ENCODE measurements at places on chromosomes 7 and 10. TPM values are rescaled to one million over a fixed set of nuclear protein-coding genes. Genes with fewer than 3 reads are reported as not detected.

SLC18A2 gene
- not detected for total RNA-seq

HABP2 gene
- not detected for total RNA-seq

FANK1 gene
- total RNA-seq: 2.6 TPM

GSTO2 gene
- 14.1 TPM for total RNA-seq

TBC1D12 gene
- total RNA-seq: 19.0 TPM

ENTPD1 gene
- 17.4 TPM for total RNA-seq

FXYD4 gene
- not detected for total RNA-seq

PRR15 gene
- total RNA-seq: 13.2 TPM

SPDYE8 gene
- total RNA-seq: not detected

TMEM176B gene
- total RNA-seq: 49.1 TPM

GALNT17 gene
- total RNA-seq: 3.3 TPM

PNLIP gene
- total RNA-seq: not detected

PNLIPRP3 gene
- 2.4 TPM for total RNA-seq

DNA2 gene
- 6.6 TPM for total RNA-seq

ZNF862 gene
- total RNA-seq: 27.8 TPM

- H3K27ac ChIP-seq: peak overlapping the region; percentile 67
- H3K4me3 ChIP-seq: no peak overlapping the region
Measured at GRCh38 chr10:112532189-112532588, 85.2 kb downstream of the VTI1A start.

- no peak overlapping the region for H3K4me3 ChIP-seq
- DNase-seq: no peak
- H3K36me3 ChIP-seq: no peaks in the 10 kb centered on the region
- H3K4me1 ChIP-seq: no peaks in the 10 kb centered on the region
- H3K27me3 ChIP-seq: no peaks in the 10 kb centered on the region
Measured at GRCh38 chr7:142353147-142354060, 95.5 kb upstream of the PRSS58 start.

GRCh38 chr10:49756031-49756430 is 6.1 kb downstream of the OGDHL start:
- H3K4me3 ChIP-seq: no peak overlapping the region
- H3K27me3 ChIP-seq: peaks cover 4% of the 10 kb centered on the region
- H3K4me1 ChIP-seq: no peaks in the 10 kb centered on the region
- no peaks in the 10 kb centered on the region for H3K36me3 ChIP-seq
- H3K27ac ChIP-seq: no peak overlapping the region
- DNase-seq: no peak

- no peaks in the 10 kb centered on the region for H3K4me1 ChIP-seq
- H3K4me3 ChIP-seq: no peak overlapping the region
- H3K36me3 ChIP-seq: no peaks in the 10 kb centered on the region
- DNase-seq: no peak
- no peak overlapping the region for H3K27ac ChIP-seq
Measured at GRCh38 chr10:13743101-13743693, 156.4 kb downstream of the PRPF18 start.

- DNase-seq: no peak
- H3K27me3 ChIP-seq: no peaks in the 10 kb centered on the region
- no peaks in the 10 kb centered on the region for H3K36me3 ChIP-seq
- H3K4me1 ChIP-seq: no peaks in the 10 kb centered on the region
- H3K4me3 ChIP-seq: no peak overlapping the region
Measured at GRCh38 chr7:24734306-24734705, 23.0 kb downstream of the GSDME start.

GRCh38 chr10:101777619-101778145 is 1.8 kb upstream of the FGF8 start:
- H3K27ac ChIP-seq: no peak overlapping the region
- DNase-seq: no peak

DNA sequence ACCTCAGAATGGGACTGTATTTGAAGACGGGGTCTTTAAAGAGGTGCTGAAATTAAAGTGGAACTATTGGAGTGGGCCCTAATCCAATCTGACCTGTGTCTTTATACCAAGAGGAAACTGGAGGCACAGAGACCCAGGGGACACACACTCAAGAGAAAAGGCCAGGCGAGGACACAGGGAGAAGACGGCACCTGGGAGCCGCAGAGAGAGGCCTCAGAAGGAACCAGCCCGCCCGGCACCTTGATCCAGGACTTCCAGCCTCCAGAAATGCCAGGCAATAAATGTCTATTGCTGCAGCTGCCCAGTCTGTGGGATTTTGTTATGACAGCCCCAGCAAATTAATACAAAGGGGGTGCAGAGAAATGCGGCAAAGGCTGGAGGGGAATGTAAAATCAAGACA is 10.5 kb downstream of the CARD11 start:
- no peaks in the 10 kb centered on the region for H3K27me3 ChIP-seq
- no peaks in the 10 kb centered on the region for H3K36me3 ChIP-seq
- DNase-seq: no peak
- no peaks in the 10 kb centered on the region for H3K4me1 ChIP-seq
- H3K27ac ChIP-seq: no peak overlapping the region

DNA sequence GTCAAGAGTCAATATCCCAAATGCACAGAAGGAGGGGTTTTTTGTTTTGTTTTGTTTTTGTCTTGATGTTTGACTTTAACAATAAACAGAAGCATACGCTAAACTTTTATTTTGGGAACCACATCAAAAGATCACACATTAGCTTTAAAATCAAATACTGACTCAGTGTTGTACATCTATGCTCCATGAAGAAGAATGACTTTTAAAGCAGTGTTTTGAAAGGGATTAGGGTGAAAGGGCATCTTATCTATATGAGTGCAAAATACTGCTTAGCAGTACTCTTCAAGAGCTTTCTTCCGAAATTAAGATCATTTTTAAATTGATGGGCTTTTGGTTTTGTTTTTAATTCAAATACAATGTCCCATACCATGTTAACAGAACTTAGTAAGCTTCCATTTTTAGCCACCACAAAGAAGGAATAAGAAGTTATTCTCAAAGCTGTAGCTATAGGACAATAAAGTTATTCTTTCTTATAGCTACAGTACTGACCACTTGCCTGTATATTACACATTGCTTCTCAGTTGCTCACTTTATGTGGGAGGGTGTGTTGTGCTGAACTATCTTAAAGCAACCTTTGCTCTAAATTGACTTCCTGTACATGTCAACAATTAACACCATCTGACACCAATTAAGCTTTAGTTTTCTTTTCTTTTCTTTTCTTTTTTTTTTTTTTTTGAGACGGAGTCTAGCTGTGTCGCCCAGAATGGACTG is 144.3 kb upstream of the KAT6B start:
- no peaks in the 10 kb centered on the region for H3K36me3 ChIP-seq
- no peaks in the 10 kb centered on the region for H3K4me1 ChIP-seq
- no peak overlapping the region for H3K27ac ChIP-seq
- no peak for DNase-seq

- no peak for DNase-seq
- no peak overlapping the region for H3K4me3 ChIP-seq
- no peak overlapping the region for H3K27ac ChIP-seq
- H3K27me3 ChIP-seq: no peaks in the 10 kb centered on the region
Measured at GRCh38 chr10:107631876-107632275, 467.4 kb upstream of the SORCS1 start.

GRCh38 chr7:115217373-115217772 is 295.5 kb downstream of the MDFIC start:
- no peak for DNase-seq
- no peaks in the 10 kb centered on the region for H3K36me3 ChIP-seq
- H3K4me1 ChIP-seq: no peaks in the 10 kb centered on the region
- H3K27me3 ChIP-seq: no peaks in the 10 kb centered on the region

GRCh38 chr10:91607646-91608403 is 25.0 kb downstream of the PPP1R3C start:
- H3K27ac ChIP-seq: peak overlapping the region; percentile 76
- DNase-seq: no peak
- H3K4me3 ChIP-seq: no peak overlapping the region
- no peaks in the 10 kb centered on the region for H3K36me3 ChIP-seq

DNA sequence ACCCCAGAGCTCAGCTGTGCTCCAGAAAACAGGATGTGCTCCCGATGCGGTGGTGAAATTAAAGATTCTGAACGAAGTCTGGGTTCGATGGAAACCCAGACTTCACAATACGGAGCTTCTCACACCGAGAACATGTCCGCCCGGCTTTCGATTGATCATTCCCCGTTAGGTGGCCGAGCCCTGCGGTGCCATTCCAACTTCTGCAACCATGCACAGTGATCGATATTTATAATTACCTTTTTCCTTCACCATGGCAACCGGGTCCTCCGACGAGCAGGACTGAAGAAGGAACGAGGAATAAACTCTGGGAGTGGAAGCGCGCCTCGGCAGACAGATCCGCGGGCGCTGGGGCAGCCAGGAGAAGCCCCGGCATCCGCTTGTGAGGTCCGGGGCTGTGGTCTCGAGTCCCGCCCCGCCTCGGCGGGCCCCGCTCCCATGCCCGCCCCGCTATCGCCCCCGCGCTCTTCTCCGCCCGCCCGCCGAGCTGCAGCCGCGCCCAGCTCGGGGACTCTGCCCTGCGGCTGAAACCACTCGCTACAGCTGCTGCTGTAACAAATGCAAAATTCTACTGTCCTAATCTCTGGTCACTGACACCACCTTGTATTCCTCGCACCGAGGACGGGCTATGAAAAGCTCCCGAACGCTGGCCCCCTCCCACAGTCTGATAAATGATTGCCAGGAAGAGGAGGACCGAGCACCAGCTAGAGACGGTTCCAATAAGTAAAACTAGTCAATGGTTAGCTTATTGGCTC is 26.2 kb downstream of the ABLIM1 start:
- peak overlapping the region; percentile 79 for H3K27ac ChIP-seq
- no peaks in the 10 kb centered on the region for H3K27me3 ChIP-seq
- no peaks in the 10 kb centered on the region for H3K4me1 ChIP-seq

DNA sequence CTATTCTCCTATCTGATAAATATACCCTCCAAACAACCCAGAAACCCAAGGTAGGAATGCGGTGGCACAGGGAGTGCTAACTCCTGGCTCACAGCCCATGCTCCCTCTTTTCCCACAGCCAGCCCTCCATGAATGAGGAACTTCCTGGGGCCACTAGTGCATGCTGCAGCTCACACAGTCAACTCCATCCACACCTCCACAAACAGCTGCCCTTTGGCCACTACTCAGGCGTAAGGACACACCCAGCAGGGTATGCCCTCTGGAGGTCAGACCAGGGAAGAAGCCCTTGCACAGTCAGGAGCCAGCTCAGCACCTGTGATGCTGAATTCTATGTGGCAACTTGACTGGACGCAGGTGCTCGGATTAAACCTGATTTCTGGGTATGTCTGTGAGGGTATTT is 85.2 kb upstream of the PIK3CG start:
- H3K27ac ChIP-seq: no peak overlapping the region
- H3K36me3 ChIP-seq: no peaks in the 10 kb centered on the region
- H3K4me1 ChIP-seq: no peaks in the 10 kb centered on the region
- H3K27me3 ChIP-seq: no peaks in the 10 kb centered on the region
- no peak overlapping the region for H3K4me3 ChIP-seq

- no peak for DNase-seq
- H3K36me3 ChIP-seq: no peaks in the 10 kb centered on the region
- H3K4me1 ChIP-seq: no peaks in the 10 kb centered on the region
- H3K4me3 ChIP-seq: no peak overlapping the region
Measured at GRCh38 chr10:49070701-49071100, 44.6 kb downstream of the VSTM4 start.

- H3K27me3 ChIP-seq: no peaks in the 10 kb centered on the region
- H3K4me3 ChIP-seq: no peak overlapping the region
- H3K27ac ChIP-seq: no peak overlapping the region
Measured at GRCh38 chr7:95141755-95142154, 182.6 kb downstream of the PON1 start.

GRCh38 chr10:37712489-37713131 is 144.8 kb downstream of the ZNF248 start:
- no peak overlapping the region for H3K4me3 ChIP-seq
- no peak for DNase-seq
- H3K36me3 ChIP-seq: no peaks in the 10 kb centered on the region
- H3K27ac ChIP-seq: no peak overlapping the region
- no peaks in the 10 kb centered on the region for H3K4me1 ChIP-seq
- H3K27me3 ChIP-seq: no peaks in the 10 kb centered on the region

DNA sequence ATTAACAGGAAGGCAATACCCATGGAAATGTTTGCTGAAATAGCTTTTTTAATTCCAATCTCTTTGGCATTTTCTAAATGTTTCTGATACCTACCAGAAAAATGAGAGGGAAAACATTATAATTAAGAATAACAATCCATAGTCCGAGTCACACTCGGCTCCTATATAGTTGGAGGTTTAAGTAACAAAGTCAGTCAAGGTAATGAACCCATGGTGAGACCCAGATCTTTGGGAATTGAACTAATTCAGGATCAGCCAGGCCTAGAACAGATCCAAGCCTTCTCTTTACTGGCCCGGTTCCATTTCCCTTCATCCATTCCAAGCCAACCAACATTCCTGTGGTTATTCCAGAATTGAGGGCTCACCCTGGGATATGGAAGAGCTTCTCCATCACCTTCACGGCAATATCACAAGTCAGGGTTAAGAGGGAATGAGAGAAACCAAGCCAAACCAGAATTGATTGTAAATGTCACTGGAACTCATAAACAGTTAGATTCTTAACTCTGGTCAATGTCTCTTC is 28.3 kb downstream of the ABCB4 start:
- no peak overlapping the region for H3K27ac ChIP-seq
- no peaks in the 10 kb centered on the region for H3K36me3 ChIP-seq
- no peaks in the 10 kb centered on the region for H3K4me1 ChIP-seq
- no peak for DNase-seq
- H3K4me3 ChIP-seq: no peak overlapping the region
- H3K27me3 ChIP-seq: no peaks in the 10 kb centered on the region

DNA sequence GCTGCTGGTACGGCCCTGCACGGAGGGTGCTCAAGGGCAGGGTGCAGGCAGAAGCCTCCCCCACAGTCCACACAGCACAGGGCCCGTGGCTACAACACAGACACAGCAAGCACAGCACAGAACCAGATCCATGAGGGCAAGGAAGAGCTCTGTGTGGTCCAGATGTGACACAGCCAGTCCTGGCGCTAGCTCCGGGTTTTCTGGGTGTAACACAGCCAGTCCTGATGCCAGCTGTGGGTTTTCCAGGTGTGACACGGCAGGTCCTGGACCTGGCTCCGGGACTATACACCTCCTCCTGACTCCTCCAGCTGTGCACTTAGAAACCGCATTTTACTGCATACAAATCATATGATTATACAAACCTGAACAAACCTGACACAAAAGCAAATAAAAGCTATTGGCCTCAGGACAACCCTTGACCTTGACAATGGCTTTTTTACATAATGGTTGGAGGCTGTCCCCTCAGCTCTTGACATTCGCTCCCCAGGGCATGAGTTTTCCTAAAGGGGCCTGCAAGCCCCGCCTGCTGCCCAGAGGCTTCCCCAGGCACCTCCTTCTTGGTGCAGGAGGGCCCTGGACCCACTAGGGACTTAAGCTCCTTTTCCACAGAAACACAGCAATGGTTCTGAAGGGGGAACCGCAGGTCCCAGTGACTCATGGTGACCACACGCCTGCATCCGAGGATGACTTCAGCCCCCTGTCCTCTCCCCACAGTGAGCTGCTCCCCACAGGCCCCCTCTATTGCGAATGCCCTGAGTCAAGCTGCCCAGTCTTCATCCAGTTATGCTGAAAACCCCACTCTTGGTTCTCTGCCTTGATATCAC is 209.6 kb downstream of the PTPRN2 start:
- no peak overlapping the region for H3K27ac ChIP-seq
- no peaks in the 10 kb centered on the region for H3K36me3 ChIP-seq
- H3K27me3 ChIP-seq: peaks cover 23% of the 10 kb centered on the region
- H3K4me3 ChIP-seq: no peak overlapping the region
- DNase-seq: no peak
- no peaks in the 10 kb centered on the region for H3K4me1 ChIP-seq

- no peak overlapping the region for H3K27ac ChIP-seq
- no peaks in the 10 kb centered on the region for H3K36me3 ChIP-seq
- no peak for DNase-seq
- H3K4me3 ChIP-seq: no peak overlapping the region
- H3K4me1 ChIP-seq: no peaks in the 10 kb centered on the region
Measured at GRCh38 chr10:673492-673891, 16.0 kb downstream of the DIP2C start.
